ENCODE measurements at places on chromosomes 5 and 9. TPM values are rescaled to one million over a fixed set of nuclear protein-coding genes. Genes with fewer than 3 reads are reported as not detected.

The GEMIN5 gene
- total RNA-seq = 14.2 TPM

The FAT2 gene
- total RNA-seq = 0.05 TPM

The SLC9A3 gene
- total RNA-seq = 1.0 TPM

The SLC45A2 gene
- total RNA-seq = 0.16 TPM

The PTGS1 gene
- total RNA-seq = 2.9 TPM

The INSYN2B gene
- total RNA-seq = not detected

The SCGB3A1 gene
- not detected for total RNA-seq

The FAM120A gene
- total RNA-seq = 116 TPM

The ECSCR gene
- total RNA-seq = 20.1 TPM

The ADAMTS13 gene
- total RNA-seq = 3.3 TPM

The HNRNPA0 gene
- total RNA-seq = 20.0 TPM

The SHISAL2B gene
- not detected for total RNA-seq

The FST gene
- 1.9 TPM for total RNA-seq

The ZNF454 gene
- total RNA-seq = 1.7 TPM

The PDE6A gene
- 0.13 TPM for total RNA-seq

The EQTN gene
- not detected for total RNA-seq

The TXNDC8 gene
- total RNA-seq = not detected

DNA sequence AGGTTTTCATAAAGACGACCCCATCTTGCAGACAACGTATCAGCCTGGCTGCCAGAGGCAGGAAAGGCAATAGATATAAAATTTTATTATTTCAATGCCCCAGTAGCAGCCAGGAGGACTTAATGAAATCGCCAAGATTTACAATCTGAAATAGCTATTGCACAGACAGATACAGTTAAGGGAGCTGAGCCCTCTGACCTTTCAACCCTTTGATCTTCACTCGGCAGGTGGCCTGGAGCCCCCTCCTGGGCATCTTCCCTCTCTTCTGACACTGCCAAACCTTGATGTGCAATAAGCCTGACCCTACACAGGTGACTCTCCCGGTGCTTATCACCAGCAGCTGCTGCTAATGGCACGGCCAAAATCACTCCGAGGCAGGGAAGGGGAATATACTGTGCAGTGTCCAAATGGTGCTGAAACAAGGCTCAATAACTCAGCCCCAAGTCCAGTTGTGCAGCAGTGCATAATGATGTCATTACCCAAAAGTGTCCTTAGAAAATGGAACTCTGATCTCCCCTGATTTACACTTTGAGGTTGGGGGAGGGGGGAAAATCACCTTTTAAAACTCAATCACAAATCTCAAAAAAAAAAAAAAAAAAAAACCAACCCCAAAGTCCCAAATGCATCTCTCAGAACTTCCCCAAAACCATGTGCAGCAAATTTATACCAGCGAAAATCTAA is 242.0 kb downstream of the CRB2 start:
- no peak for DNase-seq

GRCh38 chr9:115606838-115607237 is 488.9 kb upstream of the TNC start:
- DNase-seq = no peak

DNA sequence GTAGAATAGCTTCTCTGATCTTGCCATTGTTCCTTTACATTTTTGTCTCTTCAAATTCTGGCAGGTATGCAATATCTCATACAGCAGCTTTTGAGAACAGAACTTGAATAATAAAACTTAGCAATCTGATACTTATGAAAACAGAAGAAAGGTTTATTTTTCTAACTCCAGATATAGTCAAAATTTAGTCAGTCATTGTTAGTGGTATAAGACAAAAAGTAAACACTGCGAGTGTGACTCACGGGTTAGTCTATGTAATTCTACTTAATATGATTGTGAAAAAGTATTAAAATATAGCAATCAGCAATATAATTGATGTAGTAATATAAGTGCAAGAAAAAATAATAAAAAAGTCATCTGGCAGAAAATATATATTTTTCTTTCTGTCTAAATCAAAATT is 910.4 kb downstream of the DNAH5 start:
- DNase-seq = no peak

- DNase-seq = no peak
Measured at GRCh38 chr9:124906966-124907365, 33.9 kb downstream of the GOLGA1 start.

GRCh38 chr5:88967633-88968585 is 84.9 kb upstream of the MEF2C start:
- DNase-seq = no peak

GRCh38 chr9:108874058-108874788 is 12.2 kb downstream of the ACTL7A start:
- DNase-seq = no peak

GRCh38 chr9:75892216-75892911 is 1.9 kb downstream of the PCSK5 start:
- no peak for DNase-seq

GRCh38 chr5:52922384-52922783 is 66.8 kb upstream of the ITGA2 start:
- DNase-seq = no peak

DNA sequence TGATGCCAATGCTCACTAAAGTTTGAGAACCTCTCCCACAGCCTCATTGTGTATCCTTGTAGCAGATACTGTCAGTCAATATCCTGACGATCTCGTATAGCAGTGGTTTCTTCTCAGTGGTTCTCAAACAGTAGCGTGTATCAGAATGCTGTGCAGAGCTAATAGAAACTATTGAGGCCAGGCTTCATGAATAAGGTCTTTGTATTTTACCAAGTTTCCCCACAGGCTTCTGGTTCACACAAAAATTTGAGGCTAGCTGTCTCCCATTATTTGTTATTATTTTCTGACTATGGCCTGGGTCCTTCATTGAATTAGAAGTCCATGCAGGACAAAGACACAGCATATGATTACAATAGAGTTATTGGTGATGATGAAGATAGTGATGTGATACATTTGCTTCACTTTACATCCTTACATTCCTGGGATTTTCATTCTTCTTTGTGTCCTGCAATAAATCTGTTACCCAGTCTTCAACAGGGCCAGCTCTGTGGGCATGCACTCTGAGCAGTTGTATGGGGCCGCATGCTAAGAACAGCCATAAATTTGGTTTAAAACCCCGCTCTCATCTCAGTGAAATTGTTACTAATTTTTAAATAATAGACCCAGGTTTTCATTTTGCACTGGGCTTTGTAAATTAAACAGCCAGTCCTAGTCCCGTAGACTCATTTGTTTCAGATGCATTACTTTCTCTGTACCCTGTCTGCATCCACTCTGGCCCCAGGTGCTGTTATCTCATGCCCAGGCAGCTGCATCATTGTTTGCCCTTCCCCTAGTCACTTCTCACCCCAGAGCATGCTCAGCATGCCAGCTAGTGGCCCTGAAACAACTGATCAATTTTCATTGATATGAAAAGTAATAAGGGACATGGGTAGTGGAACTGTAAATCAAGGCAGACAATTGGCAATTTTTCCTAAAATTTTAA is 199.9 kb upstream of the PIK3R1 start:
- no peak for DNase-seq

DNA sequence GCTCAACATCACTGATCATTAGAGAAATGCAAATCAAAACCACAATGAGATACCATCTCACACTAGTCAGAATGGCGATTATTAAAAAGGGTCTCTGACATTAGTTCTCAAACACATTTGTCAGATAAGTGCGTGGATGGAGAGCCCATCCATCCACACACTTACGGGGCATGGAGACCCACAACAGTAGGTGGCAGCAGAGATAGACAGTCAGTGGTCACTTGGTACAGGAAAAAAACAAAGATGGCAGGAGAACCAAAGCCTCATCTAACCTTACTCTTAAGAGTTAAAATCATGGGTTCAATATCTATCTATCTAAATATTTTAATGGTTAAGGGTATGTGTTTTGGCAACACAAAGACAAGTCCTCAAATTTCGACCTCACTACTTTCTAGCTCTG is 1378.7 kb upstream of the C9orf72 start:
- DNase-seq = no peak

- no peak for DNase-seq
Measured at GRCh38 chr9:77013932-77014596, 5.4 kb upstream of the FOXB2 start.

DNA sequence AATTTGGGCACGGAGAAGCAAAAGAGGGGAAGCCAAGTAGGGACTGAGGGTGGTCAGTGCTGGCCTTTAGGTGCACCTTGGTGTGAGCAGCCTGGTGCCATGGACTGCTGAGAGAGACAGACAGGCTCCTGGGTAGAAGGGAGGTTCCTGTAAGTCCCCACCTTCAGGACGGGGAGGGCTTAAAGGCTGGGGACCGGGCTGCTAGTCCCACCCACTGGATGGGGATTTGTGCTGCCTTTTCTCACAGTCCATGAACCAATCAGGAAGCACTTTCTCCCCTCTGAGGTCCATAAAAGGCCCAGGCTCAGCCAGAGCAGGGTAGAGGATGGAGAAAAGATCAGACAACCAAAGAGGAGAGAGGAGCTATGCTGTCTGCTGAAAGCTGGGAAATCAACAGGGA is 15.2 kb downstream of the CDC25C start:
- DNase-seq = no peak

DNA sequence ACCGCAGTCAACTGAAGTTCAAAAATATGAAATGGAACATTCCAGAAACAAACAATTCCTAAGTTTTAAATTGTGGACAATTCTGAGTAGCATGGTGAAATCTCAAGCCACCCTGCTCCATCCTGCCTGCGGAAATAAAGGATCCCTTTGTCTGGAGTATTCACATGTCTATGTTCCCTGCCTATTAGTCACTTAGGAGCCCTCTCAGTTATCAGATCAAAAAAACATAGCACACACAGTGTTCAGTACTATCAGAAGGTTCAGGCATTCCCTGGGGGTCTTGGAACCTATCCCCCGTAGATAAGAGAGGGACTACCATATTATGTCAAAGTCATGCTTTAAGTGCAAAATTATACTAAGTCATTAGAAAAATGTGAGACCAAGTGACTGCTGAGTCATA is 300.8 kb downstream of the SEMA5A start:
- DNase-seq = no peak

GRCh38 chr9:75812141-75812540 is 78.3 kb upstream of the PCSK5 start:
- DNase-seq = no peak

DNA sequence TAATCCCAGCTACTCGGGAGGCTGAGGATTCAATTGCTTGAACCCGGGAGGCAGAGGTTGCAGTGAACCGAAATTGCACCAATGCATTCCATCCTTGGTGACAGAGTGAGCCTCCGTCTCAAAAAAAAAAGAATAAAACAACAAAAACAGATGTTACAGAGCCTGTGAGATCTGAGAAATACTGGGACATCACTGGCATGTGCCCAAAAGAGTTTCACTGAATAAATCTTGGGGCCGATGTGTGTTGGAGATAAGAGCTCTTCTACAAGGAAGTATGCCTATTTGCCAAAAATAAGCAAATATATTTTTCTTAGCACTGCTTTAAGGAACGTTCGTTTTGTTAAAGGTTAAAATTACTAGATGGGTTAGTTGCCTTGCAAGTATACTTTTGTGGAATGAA is 55.1 kb downstream of the KIAA1958 start:
- no peak for DNase-seq

- DNase-seq = no peak
Measured at GRCh38 chr5:32828492-32828891, 117.4 kb downstream of the NPR3 start.

DNA sequence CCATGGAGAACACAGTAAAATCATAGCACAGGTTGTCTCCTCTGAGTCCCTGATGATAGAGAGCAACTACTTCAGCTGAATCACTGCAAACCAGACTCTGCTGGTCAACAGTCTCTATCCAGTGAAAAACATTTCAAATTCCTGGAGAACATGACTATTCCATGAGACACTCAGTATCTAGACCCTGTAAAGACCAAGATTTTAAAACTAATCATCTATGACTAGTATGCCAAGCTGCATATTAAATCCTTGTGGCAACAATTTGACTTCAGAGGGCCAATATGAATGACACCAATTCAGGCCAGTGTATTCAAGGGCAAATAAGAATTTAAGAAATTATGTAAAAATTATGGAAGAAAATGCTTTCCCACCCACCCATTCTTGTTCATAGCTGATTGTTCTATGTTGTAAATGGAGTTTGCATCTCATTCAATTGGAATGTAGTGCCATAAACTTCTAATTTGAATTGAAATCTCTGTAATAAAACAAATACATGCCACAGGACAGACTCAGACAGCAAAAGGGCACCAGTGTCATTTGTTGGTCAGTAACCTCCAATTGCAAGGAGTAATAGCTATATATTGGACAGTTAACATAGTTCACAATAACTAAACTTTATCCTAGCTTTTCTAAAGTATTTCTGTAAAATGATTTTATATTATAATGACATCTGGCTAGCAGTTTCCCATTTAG is 80.1 kb upstream of the LPAR1 start:
- DNase-seq = no peak

DNA sequence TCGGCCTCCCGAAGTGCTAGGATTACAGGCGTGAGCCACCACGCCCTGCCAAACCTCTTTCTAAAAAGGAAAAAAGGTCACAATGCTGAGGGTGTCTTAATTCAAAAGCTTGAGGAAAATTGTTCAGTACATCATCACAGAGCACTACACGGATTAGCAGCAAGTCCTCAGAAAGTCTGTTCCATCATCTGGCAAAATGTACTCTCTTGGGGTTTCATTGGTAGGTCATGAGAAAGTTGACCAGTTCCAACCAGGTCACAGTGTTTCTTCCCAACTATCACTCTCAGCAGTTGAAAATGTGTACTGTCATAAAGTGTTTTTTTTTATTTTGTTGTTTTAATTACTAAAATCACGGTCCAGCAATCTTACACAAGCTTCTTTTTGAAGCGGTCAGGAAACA is 299.6 kb downstream of the FBXL7 start:
- DNase-seq = no peak

DNA sequence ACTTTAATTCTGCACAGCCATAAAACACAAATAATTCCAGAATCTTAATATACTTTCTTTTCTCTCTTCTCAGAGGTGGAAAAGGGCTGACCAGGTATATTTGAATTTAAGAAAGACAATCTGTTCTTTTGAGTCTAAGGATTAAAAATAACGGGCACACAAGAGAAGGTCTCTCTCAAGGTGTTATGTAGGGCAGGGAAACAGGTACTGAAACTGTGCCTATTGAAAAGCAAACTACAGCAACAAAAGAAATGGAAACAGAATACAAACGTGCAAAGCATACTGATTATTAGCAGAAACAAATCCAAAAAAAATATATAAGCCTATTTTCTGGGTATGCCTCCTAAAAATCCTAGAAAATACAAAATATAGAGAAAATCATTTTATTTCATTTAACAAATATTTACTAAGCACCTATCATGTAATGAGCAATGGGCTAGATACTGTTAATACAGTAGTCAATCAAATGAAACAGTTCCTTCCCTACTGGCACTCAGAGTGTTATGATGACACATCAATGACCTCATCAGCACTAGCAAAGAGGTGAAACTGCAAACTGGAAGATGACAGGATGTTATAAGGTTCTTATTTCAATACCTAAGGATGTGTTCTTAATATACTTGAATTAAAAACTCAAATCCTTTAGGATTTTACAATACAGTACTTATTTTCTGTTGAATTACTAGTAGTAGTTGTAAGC is 87.7 kb downstream of the AUH start:
- DNase-seq = no peak

GRCh38 chr9:136170006-136170901 is 34.7 kb downstream of the LHX3 start:
- no peak for DNase-seq

All from cardiac septum (tissue), 1 donor.